Glutamatergic neuron (in vitro differentiated cells): ENCODE measurements at places on chromosomes 6 and 20. TPM values are rescaled to one million over a fixed set of nuclear protein-coding genes. Genes with fewer than 3 reads are reported as not detected.

DNA sequence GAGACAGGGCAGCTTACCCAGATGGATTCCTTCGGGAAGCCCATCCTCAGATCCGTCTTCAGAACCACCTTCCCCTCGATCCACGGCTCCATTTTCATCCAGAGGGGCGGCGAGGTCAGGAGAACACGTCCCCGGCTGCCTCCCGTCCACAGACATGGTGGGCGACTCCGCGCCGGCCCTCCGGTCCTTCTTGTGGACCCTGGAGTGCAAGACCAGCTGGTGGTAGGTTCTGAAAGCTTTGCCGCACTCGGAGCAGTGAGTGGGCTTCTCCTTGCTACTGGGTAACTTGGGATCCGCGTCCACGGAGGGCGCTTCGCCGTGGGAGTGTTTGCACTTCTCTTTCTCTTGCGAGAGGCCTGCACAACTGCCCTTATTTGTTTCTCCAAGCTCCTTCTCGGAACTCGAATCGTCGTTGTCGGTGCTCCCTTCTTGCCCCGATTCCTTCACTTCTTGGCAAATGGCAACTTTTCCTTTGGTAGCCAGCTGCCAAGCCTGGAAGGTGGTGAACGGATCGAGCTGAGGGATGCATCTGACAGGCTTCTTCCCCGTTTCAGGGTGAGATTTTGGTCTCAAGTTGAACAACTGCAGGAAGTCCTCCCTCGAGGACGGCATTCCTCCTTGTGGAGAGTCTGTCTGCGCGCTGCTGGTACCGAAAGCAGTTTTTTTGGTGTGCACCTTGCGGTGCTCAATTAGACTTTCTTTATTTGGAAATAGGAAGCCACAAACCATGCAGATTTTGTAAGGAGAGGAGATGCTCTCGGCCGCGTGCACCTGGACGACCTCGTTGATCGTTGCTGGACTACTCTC, 12.0 kb downstream of the ZNF217 start:
- DNase-seq, result no peak

Gene HUS1B
- 1.1 TPM for total RNA-seq

DNA sequence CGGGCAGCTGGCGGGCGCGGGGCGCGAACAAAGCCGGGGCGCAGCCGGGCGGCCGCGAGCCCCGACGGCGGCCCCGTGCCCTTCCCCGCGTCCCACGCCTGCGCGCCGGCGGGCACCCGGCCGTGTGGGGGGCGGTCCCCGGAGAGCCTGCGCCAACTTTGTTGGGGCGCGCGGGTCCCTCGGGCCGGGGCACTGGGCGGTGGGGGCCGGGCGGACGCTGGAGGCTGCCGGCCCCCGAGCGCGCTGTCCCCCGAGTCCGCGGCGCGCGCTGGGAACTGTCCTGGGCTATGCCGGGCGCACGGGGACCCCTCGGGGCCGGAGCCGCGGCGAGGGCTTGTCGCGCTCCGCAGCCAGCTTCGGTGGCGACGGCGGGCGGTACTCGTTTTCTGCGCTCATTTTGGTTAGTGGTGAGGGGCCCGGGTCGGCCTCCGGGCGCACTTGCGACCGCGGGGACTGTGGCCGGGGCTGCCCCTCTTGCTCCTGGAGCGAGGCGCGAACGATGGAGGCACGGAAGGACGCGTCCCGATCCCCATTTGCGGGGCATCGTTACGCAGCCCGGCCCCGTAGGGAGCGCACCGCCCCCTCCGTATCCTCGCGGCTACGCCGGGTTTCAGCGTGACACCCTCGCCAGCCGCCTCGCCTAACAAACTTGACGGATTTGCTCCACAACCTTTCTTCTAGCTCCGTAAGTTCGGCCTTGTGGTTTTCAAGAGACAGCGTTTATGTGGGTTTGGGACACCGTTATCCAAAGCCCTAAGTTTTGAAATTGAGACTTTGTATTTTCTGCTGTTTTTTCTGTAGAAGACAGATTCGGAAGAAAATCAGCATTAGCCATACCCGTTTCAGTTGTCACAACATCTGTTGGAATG, 622 bp downstream of the SS18L1 start:
- peak; percentile 70 for DNase-seq

- no peak for DNase-seq
Measured at GRCh38 chr6:4964675-4965561, 38.9 kb downstream of the RPP40 start.

DNA sequence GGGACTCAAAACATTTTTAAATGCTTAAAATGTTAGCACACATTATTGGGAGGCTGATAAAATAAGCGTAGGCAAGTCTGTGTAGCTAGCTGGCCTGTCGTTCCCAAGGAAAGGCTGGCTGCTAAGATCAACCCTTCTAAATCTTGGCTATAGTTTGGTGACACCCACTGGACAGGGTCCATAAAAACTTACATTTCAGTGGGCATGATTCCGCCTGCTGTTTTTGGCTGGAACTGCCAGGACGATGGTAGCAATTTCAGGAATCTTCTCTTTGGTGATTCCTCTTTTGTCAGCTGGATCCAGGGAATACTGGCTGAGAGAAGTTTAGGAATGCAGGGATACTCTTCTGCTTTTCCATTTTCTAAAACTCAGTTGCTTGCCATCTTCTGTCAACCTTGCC, 162.2 kb downstream of the NKAIN2 start:
- no peak for DNase-seq

Gene RIN2
- 108 TPM for total RNA-seq

DNA sequence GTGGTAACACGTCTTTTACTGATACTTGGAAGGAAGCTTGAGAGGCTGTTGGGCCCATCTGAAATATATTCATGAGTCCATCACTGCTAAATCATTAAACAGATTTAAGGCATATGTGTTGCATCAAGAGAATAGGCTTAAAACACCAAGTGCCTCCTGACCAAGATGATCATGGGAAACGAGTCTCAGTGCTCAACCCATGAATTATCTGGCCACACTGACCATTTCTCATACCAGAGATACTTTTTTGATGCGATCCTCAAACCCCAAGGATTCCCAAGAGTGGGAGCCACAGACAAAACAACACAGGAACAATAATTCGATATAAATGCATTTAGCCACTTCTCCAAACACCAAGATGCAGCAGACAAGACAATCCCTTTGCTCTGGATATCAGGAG, 17.2 kb downstream of the HEY2 start:
- DNase-seq, result no peak
